Fibroblast of skin of left biceps (primary cell): ENCODE measurements at places on chromosomes 7 and 10.

DNA sequence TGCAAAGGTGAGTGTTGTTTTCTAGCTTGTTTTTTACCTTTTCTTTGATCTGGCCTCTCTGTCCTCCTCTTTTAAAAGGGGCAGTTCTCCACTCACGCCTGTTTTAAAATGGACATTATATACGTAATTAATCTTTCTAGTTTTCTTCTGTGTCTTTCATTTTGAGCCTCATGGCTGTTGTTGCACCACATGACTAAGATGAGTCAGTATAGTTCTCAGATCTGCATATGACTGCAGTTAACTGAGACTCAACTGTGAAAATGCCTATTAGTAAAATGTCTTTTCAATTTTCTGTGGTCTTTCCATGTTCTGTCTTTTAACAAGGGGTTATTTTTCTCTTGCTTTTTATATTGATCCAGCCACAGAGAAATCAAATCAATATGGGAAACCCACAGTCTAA is 296.1 kb downstream of the CDK14 start:
- DNase-seq = no peak

GRCh38 chr7:125828153-125828700 is 898.6 kb upstream of the POT1 start:
- DNase-seq = no peak

GRCh38 chr10:119211176-119211575 is 3.8 kb downstream of the GRK5 start:
- no peak for DNase-seq

DNA sequence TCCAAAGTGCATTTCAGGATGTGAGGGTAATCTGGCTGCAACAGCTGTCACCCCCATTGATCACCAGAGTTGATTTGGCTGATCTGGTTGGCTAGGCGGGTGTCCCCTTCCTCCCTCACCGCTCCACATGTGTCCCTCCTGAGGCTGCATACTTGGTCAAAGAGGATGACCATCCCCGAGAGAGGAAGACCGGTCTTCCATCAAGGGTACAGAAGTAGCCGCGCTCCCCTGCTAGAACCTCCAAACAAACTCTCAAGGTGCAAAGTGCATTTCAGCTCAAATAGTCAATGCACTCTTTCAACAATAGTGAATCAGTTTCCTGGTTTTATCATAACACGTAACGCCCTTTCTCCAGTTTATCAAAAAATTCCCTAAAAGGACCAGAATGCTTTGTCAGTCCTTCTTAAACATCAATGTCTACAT is 44.6 kb downstream of the CARD11 start:
- DNase-seq = no peak

- DNase-seq = no peak
These were observed 19.3 kb downstream of the PRSS2 start for GRCh38 chr7:142790056-142790455.

DNA sequence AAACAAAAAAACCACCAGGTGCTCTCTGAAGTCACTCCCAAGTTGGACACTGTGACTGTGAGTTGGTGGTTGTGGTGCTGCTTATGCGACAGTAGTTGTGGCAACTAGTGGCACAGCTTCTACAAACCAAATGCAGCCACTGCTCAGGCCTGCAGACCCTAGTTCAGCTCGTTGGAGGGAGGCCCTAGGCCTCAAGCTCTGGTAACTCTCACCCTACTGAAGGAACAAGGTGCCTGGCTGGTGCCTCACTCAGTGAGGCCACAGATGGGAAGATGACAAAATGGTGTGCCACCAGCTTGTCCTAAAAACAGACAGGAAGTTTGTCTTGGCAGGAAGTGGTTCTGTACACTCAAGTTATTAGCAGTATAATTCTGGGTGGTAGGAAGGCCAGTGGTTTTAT is 45.3 kb upstream of the RAPGEF5 start:
- no peak for DNase-seq

GRCh38 chr7:3995187-3995586 is 686.9 kb upstream of the FOXK1 start:
- no peak for DNase-seq

DNA sequence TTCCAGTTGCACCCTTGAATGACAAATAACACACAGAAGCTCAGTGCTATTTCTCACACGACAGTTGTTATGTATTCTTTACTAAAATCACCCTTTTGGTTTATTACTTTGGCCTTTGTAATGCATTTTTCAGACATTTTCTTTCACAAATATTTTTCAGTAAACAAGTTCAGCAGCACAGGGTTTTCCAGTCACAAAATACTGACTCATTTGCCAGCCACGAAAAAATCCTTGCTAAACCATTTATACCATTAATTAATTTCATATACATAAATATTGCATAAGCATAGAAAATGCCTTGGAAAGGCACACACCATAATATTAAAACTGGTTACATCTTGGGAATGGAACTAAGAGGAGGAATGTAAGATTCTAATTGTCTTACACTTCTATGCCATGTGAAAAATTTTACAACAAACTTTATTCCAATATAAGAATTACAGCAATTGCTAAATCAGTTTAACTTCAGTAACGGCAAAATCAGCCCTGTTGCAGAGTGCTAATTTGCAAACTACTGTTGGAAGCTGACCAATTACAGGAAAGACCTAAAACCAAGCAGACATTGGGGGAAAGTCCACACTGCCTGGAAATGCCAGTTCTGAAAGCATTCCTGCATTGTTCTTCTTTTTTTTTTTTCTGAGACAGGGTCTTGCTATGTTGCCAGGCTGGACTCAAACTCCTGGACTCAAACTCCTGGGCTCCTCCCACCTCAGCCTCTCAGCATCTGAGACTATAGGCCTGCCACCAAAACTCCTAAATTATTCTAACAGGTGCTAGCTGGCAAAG is 31.6 kb upstream of the PBLD start:
- DNase-seq = no peak

GRCh38 chr10:77045085-77045484 is 592.5 kb downstream of the KCNMA1 start:
- no peak for DNase-seq

DNA sequence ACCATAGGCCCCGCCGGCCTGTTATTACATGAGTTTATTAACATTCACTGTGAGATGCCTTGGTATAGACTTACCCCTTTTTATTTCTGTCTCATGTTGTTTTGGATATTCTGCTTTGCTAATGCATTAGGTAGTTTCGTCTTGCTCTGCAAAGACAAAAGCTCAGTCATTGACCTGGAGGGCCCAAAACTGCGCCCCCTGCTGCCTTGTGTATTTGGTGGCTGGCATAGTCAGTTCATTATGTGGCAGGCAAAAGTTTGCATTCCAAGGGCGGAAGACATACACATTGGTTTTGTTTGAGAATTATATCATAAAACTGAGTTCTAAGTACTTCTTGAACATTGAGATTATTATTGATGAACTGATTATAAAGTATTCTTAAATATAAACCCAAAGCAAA is 372.5 kb downstream of the SDK1 start:
- DNase-seq = no peak
